ENCODE measurements at places on chromosomes 5 and 9.

- DNase-seq = no peak
Measured at GRCh38 chr5:10556289-10556807, 7.5 kb upstream of the ANKRD33B start.

DNA sequence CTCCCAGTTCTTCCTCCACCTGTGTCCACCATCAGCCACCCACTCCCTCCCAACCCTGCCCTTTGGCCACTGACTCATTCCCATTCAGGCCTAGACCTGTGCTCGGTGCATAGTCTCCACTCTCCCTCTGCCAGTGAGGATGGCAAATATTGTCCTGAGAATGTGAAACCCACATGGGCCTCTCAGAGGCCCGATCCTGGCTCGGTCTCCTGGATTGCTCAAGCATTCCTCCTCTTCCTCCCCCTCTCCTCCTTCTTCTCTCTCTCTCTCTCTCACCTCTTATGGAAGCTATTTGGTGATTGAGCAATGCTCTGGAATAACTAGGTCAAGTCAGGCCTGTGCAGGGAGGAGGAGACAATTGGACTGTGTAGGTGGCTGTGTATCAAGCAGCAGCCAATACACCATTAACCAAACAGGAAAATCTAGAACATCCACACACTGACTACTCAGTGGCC, 99.9 kb downstream of the KLF4 start:
- DNase-seq = no peak

DNA sequence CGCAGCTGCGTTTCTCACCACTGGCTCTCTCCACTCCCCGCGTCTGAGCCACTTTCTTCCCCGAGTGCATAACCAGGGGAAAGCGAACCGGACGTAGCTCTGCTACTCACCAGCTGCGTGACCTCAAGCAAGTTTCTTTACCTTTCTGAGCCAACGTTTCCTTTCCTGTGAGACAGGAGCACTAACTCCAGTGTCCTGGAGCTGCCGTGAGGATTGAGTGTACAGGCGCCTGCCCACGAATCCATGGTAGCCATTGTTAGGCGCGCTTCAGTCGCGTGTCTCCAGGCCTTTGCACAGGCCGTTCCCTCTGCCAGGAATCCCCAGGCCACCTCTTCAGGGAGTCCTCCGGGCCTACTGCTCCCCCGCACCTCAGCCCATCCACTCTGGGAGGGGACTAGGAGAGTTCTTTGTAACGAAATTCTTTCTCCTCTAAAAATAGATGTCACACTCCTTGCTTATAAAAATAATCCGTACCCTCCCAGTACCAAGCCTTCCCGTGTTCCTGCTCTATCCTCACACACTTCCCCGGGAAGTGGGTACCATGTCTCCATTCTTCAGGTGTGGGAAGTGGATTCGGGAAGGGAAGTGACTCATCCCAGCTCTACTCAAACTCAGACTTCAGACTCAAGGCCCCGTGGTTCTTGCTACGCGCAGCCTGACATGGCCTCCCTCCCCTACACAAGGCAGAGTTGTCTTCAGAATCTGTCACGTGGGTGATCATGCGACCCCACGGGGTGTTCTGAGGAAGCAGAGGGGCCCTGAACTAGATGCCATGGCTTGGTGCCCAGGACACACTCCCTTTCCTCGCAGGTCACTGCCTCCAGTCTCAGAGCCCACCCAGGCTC, 16.1 kb upstream of the CRB2 start:
- peak; percentile 53 for DNase-seq

GRCh38 chr5:98110282-98110691, 663.2 kb upstream of the RGMB start:
- no peak for DNase-seq

- no peak for DNase-seq
Measured at GRCh38 chr5:142388696-142389095, 63.9 kb upstream of the SPRY4 start.

DNA sequence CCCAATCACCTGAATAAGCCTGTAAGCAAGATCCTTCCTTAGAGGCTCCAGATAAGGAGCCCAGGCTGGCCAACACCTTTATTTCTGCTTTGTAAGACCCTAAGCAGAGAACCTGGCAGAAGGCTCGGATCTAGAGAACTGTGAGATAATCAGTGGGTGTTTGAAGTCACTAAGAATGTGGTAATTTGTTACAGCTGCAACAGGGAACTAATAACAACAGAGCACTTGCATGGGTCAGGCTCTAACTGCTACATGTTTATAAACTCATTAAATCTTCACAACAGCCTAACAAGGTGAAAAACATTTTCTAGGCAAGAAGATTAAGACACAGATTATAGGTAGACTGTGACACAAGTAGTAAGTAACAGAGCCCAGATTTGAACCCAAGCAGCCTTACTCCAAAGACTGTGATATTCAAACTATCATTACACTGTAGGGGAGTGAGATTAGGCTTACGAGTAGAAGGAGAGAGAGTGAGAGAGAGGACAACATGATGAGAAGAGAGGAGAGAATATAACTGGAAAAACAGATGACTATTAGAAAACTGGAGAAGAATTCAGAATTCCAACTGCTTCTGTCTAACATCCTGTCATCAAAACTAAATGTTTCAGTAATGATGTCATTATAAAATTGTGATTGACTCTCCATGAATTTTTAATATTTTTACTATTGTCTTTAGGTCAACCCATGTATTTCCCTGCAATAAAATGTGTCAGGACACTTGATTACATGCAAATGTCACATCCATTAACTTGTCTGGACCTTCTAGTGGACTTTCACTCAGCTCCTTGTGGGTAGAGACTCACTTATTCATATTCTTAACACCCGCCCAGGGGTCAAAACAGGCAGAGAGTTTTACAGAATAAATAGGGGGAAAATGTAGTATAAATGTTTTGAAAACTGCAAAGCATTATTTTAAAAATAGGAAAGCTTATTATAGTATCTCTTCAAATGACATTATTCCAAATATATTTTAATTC, 290.9 kb upstream of the RGMB start:
- DNase-seq = no peak

- DNase-seq = no peak
Measured at GRCh38 chr5:134784241-134784920, 25.8 kb downstream of the DDX46 start.

GRCh38 chr5:150598821-150599273, 41.6 kb upstream of the SYNPO start:
- no peak for DNase-seq

- no peak for DNase-seq
Measured at GRCh38 chr5:168307925-168308584, 16.6 kb downstream of the WWC1 start.

DNA sequence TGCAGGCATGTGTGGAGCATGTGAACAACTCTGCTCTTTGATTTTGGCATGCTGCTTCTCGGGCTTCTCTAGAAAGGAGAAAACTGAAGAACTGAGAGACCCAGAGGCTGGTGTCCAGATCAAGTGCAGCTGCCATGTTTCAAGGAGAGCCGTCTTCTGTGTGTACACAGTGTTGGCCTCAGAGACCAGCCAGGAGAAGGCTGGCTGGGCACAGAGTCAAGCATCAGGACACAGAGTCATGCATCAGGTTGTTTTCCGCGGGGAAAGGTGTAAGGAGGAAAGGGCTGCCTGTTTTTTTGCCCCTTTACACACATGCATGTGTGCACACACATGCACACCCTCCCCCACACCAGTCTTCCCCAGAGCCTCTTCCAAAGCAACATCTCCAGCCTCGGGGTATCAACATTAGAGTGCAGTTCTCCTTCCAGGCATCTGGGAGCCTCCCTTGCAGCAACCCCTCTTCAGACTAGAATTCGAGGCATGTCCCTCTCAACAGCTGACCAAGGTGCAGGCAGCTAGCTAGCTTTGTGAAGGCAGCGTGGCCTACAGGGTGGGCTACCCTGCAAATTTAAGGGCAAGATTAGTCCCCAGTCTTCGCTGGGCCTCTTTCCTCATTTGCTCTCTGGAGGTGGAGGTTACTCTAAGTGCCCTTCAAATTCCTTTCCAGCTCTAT, 180.9 kb downstream of the AOPEP start:
- no peak for DNase-seq

GRCh38 chr5:45383985-45384384, 312.2 kb downstream of the HCN1 start:
- DNase-seq = no peak

DNA sequence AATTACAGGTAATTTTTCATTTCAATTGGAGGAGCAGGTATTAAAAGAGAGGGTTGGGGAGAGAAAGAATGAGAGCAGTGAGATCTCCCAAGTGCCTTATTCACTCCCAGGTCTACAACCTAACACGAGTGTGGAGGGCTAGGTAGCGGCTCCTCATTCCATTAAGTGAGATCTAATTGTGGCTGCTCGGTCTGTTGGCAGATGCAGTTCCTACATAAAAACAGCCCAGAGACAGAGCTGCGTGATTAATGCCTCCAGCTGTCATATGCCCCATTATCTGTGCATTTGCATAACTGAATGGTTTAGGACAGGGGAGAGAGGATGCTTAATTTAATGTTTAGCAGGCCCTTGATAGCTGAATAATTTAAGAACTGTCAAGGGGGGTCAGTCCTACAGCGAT, 100.5 kb downstream of the PSAT1 start:
- DNase-seq = no peak

DNA sequence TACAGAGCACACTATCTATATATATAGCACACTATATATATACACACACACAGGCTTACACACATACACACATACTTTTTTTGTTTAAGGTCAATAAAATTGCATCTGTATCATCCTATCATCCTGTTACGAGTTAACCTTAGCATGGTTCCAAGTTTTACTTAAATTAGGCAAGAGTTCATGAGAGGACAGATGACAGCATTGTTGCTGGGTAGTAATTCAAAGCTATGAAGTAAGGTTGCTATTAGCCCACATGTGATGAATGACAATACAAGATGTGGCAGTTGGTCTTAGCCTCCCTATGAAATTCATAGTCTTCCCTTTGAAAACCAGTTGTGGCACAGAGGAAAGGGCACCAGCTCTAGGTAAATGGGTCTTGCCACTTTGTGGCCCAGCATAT, 438.1 kb downstream of the ACTL7B start:
- no peak for DNase-seq

DNA sequence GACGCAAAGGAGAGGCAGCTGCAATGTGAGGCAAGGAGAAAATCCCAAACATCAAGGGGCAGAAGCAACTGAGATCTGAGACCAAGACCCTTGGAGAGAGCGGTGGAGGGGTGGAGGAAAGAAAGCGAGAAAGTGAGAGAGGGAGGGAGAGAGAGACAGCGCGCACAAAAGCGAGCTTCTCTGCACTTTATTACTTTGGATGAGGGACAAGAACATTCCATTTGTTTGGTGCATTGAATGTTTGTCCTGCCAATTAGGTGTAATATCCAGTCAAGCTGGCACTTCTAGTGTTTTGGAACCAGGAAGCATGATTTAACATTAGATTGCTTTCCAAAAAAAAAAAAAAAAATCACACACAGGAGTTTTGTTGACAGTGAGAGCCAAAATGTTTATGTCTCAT, 1.4 kb downstream of the CAST start:
- DNase-seq = no peak

- no peak for DNase-seq
Measured at GRCh38 chr9:84435902-84436301, 95.3 kb upstream of the SLC28A3 start.

DNA sequence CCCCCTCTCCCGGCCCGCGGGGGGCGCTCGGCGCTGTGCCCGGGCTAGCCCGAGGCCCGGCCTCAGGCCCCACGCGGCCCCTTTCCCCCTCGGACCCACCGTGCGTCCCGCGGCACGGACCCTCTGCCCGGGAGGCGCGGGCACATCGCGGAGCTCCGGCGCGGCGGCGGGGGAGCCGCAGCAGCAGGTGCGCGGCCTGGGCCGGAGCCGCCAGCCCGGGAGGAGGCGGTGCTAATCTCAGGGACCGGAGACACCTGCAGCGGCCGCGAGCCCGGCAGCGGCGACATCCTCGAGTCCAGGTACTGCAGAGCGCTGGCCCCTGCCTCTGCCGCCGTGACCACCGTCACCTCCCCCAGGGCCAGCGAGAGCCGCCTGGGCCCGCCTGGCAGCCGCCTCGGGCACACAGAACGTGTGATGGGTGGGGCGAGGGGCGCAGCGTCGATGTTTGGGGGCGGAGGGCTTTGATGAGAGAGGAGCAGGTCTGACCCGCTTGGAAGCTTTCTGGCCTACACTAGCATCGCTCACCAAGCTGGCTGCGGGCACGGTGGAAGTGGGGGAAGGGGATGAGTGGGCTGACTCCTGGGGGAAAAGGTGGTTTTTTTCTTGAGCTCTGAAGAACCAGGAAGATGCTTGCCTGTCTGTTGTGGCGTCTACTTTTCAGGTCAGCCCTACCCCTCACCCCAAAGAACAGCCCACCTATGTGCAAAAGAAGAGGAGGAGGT, 524 bp downstream of the CYFIP2 start:
- DNase-seq = peak; percentile 31

GRCh38 chr5:567664-568060, 43.4 kb upstream of the SLC9A3 start:
- no peak for DNase-seq

DNA sequence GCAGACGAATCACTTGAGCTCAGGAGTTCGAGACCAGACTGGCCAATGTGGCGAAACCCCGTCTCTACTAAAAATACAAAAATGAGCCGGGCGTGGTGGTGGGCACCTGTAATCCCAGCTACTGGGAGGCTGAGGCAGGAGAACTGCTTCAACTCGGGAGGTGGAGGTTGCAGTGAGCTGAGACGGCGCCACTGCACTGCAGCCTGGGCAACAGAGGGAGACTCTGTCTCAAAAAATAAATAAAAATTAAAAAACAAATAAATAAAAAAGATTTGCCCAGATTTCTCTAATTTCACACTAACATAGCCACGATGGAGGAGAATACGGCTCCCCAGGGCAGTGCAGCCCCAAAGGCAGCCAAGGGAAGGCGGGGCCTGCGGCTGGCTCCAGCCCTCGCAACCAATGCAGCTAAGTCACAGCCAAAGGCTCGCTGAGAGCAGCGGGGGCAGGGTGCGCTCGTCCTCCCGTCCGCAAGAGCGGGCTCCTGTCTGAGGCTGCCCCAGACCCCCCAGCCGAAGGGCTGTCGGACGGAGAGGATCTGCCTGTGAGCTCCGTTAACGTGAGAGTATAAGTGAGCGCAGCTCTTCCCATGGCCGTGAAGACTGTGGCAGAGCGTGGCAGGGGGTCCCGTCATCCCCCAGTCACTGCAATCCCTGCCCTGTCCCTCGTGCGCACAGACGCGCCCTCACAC, 43.5 kb downstream of the SLC12A7 start:
- no peak for DNase-seq

GRCh38 chr9:969310-970150, 6.9 kb upstream of the DMRT3 start:
- DNase-seq = no peak

DNA sequence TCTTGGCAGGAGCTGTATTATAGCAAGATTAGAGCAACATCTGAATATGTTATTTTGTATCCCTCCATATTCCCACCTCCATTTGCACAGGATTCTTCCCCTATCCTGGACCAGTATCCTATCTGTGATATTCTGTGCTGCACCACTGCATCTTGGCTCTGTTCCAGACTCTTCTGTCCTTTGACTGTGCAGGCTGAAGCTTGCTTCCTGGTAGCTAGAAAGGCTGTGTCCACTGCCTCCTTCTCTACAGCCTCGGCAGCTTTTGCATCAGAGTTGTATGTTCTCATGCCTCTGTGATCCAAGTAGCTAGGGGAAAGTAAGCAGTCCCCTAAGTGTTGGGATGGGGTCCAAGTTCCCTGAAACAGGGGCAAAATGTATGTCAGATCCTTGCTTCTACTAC, 104.1 kb downstream of the GAS1 start:
- DNase-seq = no peak

Measured in stimulated activated CD4-positive, alpha-beta T cell treated with anti-CD3 and anti-CD28 coated beads, Interleukin-4, amount 100 ng/mL, for 48 hours (primary cell).